ENCODE measurements at places on chromosomes 3 and 15.

DNA sequence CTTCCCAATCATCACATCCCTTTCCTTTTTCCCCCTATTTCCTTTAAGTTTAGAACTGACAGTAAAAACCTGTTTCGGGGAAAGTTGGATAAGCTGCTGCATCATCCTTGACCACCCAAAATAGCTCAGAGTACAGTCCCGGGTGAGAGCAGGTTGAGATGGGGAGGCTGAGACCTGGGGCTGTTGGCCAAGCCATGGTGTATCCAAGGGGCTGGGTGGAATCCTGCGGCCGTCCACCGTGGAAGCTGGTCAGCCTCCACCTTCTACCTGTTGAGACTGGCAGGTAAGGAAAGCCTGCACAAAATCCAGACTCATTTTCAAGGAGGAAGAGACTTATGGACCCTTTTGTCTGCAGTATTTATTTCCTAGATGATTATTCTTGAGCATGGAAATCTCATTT lies 128.2 kb upstream of the PLXNA1 start:
- no peak for DNase-seq

- DNase-seq: no peak
These were observed 89.7 kb upstream of the FGF12 start for GRCh38 chr3:192817053-192817452.

DNA sequence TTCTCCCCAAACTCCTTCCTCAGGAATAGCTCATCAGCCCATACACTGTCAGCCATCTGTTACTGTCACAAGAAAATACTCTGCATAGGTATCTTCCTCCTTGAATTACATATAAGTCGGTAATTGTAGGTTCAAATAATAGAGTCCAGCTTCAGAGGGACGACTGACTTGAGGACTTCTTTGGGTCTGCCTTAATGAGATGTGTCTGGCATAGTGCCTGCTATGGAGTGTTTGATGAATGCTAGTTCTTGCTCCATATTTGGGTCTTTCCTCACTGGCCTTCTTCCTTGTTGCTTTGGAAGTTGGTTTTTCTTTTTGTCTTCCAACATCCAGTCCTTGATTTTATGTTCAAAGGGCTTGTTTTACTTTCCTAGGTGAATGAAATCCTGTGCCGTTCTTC lies 66.4 kb upstream of the ACKR4 start:
- no peak for DNase-seq

DNA sequence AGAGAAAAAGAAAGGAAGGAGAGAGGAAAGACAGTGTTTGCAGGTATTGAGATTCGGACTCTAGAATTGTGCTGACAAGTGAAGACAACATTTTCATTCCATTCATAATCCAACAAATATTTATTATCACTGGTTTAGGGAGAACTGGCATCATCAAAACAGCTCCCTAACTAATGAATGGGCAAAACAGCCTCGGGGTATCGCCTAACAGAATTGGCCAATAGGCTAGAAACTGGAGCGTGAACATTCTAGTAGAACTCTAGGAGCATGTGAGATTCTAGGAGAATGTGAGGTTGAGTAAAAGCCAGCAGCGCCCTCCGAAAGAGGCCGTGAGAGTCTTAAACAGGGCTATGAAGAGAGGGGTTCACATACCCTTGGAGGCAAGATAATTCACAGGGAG lies 221.8 kb upstream of the WNT5A start:
- DNase-seq: no peak

- no peak for DNase-seq
These were observed 10.6 kb downstream of the LRRC58 start for GRCh38 chr3:120338517-120338916.

DNA sequence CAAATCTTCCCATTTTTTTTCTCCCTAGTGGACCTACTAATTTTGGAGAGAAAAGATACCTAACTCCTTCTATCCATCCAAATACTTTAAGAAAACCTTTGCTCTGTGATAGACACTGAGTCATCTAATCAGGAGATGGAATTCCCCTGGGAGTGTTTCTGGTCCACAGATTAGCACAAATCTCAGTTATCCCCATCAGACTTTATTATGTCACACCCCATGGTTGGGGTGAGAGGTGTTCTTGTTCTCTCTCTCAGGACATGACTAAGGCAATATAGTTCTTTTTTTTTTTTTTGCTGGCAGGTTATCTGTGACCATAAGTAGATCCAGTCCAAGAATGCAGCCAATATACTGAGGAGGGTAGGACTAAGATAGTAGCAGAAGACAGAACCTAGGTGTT lies 15.8 kb downstream of the SLC9A9 start:
- DNase-seq: no peak

- no peak for DNase-seq
These were observed 258.9 kb downstream of the ABHD5 start for GRCh38 chr3:43949594-43949993.
